Upper lobe of left lung (tissue), 6 donors: ENCODE measurements at places on chromosomes 7 and 10.
A peak's percentile ranks its signal among the peaks of the same experiment; 100 is the strongest.

- no peak for DNase-seq
- no peak overlapping the region for H3K4me3 ChIP-seq
- no peaks in the 10 kb centered on the region for H3K27me3 ChIP-seq
- H3K4me1 ChIP-seq: no peaks in the 10 kb centered on the region
- no peak overlapping the region for H3K27ac ChIP-seq
- H3K36me3 ChIP-seq: no peaks in the 10 kb centered on the region
Measured at GRCh38 chr7:149329265-149329664, 67.3 kb downstream of the ZNF783 start.

GRCh38 chr7:105978035-105978434 is 15.0 kb downstream of the CDHR3 start:
- DNase-seq: peak; percentile 74
- no peaks in the 10 kb centered on the region for H3K36me3 ChIP-seq
- no peaks in the 10 kb centered on the region for H3K27me3 ChIP-seq
- H3K4me3 ChIP-seq: no peak overlapping the region

DNA sequence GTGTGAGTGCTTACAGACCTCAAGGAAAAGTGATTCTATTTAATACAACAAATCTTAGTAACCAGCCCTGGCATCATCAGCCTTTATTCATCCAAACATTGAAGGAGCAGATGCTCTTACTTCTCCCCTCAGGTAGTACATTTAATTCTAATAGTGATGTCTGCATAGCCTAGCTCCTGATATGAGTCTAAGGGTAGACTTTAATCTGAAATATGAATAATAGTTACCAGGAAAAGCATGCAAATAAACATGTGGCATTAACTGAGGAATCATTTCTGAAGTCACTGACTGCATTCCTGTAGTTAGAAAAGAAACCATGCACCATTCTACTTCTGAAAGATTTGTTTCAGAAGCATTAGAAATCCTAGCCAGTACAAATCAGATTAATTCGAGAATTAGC is 25.7 kb upstream of the LMBR1 start:
- no peak overlapping the region for H3K27ac ChIP-seq
- no peak overlapping the region for H3K4me3 ChIP-seq
- H3K4me1 ChIP-seq: no peaks in the 10 kb centered on the region
- H3K36me3 ChIP-seq: no peaks in the 10 kb centered on the region
- DNase-seq: no peak

DNA sequence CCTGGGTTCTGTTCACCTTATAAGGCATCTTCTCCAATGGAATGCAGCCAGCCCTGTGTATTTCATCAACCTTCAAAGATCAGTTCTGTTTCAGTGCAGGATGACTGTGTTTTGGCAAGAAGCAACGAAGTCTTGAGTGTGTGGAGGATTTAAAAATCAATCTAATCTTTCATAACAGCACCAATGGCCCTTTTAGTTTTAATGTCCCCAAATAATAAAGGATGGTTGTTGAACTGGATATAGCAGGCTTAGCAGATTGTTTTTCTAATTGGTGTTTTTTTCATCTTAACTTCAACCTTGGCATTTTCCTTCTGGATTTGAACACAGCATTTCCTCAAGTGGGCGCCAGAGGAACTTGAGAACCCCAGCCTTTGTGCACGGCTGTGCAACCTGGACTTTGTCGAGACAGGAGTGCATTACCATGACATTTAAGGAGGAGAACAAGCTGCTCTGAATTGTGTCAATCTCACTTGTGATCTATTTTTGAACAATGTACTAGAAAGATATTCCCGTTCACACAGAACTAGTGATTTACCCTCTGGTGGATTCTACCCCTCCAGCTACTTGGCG is 313.3 kb upstream of the AKR1E2 start:
- no peak overlapping the region for H3K4me3 ChIP-seq
- no peak overlapping the region for H3K27ac ChIP-seq
- no peaks in the 10 kb centered on the region for H3K27me3 ChIP-seq
- H3K36me3 ChIP-seq: no peaks in the 10 kb centered on the region
- H3K4me1 ChIP-seq: peaks cover 3% of the 10 kb centered on the region

GRCh38 chr10:6394084-6394483 is 186.0 kb downstream of the PRKCQ start:
- no peaks in the 10 kb centered on the region for H3K4me1 ChIP-seq
- no peaks in the 10 kb centered on the region for H3K36me3 ChIP-seq
- DNase-seq: no peak

DNA sequence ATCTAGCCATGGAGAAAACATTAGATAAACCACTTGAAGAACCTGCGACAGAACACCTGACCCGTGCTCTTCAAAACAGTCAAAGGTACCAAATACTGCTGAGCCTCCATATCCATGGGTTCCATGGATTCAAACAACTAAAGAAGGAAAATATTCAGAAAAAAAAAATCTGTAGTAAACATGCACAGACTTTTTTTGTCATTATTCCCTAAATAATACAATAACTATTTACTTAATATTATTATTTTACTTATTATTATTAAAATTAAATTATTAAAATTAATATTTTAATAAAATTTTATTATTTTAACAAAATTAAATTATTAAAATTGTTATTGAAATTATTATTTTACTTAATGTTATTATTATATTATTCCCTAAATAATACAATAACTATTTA is 101.0 kb upstream of the PDE1C start:
- DNase-seq: no peak
- H3K36me3 ChIP-seq: no peaks in the 10 kb centered on the region
- H3K27me3 ChIP-seq: no peaks in the 10 kb centered on the region
- H3K4me3 ChIP-seq: no peak overlapping the region
- no peaks in the 10 kb centered on the region for H3K4me1 ChIP-seq
